ENCODE measurements at places on chromosomes 6 and 20.

DNA sequence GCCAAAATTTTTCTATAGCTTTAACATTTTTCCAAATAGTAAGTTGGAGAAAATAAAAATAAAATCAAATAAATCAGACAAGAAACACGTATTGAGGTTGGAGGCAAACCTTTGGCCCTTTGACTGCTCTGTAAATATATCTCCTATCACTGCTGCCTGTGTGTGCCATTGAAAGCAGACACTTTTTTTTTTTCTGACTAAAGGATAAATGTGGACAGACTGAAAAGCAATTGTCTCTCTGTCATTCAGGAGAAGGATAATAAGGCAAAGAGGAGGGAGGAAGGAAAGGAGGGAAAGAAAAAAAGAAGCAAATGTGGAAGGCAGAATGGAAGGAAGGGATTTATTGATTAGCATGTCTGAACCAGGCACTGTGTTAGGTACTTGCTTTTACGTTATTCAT, 85.2 kb upstream of the SULF2 start:
- DNase-seq = no peak

DNA sequence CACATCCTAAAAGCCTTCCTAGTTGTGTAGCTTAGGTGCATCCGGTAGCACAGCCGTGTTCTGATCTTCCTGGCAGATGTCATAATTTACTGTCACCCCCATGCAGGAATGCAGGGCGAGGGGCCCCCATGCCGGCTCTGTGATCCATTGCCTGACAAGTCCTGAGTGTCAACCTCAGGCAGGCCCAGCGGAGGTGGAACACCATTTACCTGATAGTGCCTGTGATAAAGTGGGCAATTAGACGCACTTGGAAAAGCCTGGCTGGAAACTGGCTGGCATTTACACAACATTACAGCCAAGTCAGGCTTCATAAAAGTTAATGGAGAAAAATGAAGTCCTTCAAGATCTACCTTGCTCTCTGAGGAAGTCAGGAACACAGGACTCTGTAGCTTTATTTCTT, 521.4 kb upstream of the JAG1 start:
- no peak for DNase-seq

DNA sequence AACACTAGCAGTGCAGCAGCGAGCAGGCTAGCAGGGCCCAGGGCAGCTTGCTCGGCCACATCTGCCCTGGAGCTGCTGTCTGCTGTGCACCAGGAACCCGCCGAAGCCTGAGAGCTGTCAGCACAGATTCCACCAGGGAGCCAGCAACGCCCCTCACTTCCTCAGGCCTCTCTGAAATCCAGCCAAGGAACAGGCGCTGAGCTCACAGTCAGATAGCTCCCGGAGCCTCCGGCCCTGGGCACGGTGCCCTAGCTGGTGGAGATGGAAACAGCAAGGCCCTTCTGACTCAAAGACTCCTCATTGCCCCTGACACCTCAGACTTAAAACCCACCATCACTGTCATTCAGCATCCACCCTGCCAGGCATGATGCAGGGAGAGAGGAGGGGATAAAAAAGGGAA, 839.4 kb downstream of the MAFB start:
- no peak for DNase-seq

DNA sequence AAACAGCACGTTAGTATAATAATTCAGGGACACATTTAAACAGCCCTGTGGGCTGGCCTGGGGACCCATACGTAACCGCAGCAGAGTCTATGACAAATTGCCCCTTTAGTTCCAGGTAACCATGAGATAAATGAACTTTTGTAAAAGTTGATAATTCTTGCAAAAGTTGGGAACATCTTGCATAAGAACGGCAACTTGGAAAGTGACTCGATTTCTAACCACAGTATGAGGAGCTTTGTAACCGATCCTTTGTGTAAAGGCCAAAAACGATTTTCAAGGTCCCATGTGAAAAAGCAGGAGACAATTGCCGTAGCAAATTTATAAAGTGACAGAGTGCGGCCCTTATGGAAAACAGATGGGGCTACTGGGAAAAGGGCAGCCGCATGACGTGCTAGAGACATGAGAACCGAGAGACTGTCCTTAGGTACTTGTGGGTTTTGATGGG, 81.6 kb downstream of the PSMG4 start:
- DNase-seq = no peak

DNA sequence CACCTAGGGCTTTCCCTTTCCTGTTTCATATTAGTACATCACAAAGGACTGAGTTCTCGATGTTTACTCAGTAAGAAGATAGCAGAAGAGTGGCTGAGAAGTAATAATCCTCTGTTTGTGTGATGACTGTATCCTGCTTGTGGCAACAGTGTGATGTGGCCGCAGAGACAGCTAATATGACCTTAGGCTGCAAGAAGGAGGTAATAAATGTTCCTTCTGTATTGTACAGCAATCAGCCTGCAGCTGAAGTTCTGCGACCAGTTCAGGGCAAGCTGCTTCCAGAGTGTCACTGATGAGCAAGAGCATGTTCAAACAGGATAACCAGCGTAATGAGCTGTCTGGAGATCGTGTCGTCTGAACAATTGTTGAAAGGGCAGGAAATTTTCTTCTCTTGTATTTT, 70.9 kb downstream of the OPN5 start:
- no peak for DNase-seq

DNA sequence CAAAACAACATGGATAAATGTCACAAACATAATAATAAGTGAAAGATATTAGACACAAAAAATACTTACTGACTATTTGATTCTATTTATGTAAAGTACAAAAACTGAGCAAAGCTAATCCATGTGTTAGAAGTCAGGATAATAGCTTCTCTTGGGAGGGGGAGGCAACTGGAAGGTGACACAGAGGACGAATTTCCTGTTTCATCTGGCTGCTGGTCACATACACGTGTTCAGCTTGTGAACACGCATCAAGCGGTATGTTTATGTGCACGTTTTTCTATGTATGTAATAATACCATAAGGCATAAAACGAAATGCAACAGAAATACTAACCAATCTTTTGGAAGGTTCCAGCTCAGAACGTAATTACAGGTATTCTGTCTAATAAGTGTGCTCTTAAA, 54.3 kb downstream of the MKKS start:
- no peak for DNase-seq

GRCh38 chr20:2867081-2867864, 6.0 kb upstream of the PTPRA start:
- DNase-seq = no peak

GRCh38 chr20:36541227-36541767, at the start of gene MYL9:
Gene MYL9 (plus strand): TSS chr20:36541519. CDS start chr20:36544885, 3,366 bp downstream.
- DNase-seq = no peak

DNA sequence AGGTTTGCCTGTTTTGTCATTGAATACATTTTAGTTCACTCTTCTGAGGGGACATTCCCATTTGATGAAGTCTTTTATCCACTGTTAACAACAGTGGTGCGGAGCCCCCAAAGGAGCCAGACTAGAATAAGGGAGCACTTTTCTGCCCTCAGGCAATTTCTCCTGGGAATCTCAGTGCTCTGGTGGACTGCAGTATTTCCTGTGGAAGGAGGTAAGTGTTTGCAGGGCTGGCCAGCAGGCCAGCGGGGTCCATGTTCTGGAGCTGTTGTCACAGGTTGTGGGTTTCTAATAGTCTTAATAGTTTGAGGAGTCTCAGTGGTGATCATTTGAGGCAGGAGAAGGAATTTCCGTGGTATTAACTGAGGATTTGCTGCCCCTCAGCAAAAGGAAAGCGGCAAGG, 83.5 kb downstream of the ASXL1 start:
- no peak for DNase-seq

DNA sequence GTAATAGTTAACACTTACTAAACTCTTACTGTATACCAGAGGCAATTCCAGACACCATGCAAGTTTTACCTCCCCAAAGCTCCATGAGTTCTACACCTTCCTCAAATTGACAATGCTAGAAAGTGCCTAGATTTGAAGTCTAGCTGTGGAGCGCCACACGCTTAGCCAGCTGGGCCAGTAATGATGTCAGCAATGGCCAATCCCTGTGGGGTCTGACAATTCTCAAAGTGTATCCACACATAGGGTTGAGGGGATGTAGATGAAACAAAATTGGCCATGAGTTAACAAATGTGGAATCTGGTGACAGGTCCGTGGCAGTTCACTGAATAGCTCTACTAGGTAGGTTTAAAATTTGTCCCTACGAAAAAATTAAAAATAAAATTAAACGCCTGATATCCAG, 1.3 kb downstream of the ZNF343 start:
- no peak for DNase-seq

DNA sequence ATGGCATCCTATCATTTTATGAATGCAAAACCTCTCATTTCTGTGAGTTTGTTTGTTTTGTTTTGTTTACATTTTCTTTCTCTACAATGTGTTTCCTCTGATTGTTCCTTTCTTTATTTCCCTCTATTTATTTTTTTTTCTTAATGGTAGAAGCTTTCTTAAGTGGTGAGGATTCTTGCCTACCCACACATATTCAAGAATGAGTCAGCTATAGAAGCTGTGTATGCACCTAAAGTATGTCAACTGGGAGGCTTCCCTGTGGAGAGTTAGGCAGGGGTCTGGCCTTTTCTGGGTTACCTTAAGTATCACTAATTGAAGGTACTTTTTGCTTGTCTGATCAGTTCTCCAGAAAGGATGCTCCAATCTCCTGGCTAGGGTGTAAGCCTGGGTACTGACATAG, 354.0 kb downstream of the ESR1 start:
- DNase-seq = no peak

DNA sequence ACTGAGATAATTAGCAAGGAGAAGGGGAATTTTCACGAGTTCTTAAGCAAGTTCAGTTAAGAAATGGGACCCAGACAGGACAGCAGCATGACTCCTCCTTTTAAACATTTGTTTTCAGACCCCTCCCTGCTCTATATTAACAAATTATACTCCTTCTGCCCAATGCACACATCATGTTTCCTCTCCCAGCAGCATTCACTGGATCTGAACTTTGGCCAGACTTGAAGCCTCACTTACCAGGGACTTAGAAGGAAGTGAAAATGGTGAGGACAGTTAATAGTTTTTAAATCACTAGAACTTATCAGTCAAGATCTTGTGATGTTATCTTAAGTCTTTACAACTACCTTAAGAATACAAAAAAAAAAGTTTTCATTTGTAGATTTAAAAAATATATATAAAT, 1174.7 kb upstream of the MAP3K7 start:
- no peak for DNase-seq

GRCh38 chr6:128919412-128920180, 36.7 kb downstream of the LAMA2 start:
- DNase-seq = no peak

- no peak for DNase-seq
These were observed at the start of gene ESR1 for GRCh38 chr6:151807513-151808370. Gene ESR1 (plus strand): TSS chr6:151807682. CDS start chr6:151807913, 231 bp downstream.

GRCh38 chr20:62409931-62410745, 3.1 kb upstream of the CABLES2 start:
- DNase-seq = no peak

GRCh38 chr6:54217018-54217417, 91.2 kb upstream of the TINAG start:
- DNase-seq = no peak

GRCh38 chr6:88380618-88381288, 214.6 kb upstream of the CNR1 start:
- no peak for DNase-seq

- no peak for DNase-seq
These were observed 28.1 kb upstream of the ASXL1 start for GRCh38 chr20:32329817-32330554.

- no peak for DNase-seq
These were observed 29.4 kb upstream of the TPD52L1 start for GRCh38 chr6:125124049-125124669.

- DNase-seq = no peak
These were observed 515.5 kb downstream of the COL12A1 start for GRCh38 chr6:74690365-74690764.

GRCh38 chr6:14759976-14760672, 485.7 kb upstream of the JARID2 start:
- DNase-seq = no peak

DNA sequence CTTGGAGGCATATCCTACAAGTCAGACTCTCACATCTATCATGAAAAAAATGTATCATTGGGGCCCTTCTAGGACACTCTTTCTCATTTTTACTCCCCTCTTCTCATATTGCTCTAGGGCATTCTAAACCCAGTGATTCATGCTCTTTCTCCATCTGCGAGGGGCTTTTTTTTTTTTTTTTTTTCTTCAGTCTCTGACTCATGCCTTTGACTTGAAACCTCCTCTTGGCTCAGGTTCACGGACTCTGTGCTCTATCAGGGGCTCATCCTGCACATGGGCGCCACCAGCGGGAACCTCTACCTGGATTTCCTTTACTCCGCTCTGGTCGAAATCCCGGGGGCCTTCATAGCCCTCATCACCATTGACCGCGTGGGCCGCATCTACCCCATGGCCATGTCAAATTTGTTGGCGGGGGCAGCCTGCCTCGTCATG, 17.8 kb downstream of the SLC22A1 start:
- DNase-seq = no peak
